NCI-H2081 treated with DMSO at 0.1 percent for 48 hours (cell line): ENCODE measurements at places on chromosomes 13 and 19.

- DNase-seq = no peak
Observed at GRCh38 chr13:114260814-114261213, 20.6 kb upstream of the UPF3A start.

DNA sequence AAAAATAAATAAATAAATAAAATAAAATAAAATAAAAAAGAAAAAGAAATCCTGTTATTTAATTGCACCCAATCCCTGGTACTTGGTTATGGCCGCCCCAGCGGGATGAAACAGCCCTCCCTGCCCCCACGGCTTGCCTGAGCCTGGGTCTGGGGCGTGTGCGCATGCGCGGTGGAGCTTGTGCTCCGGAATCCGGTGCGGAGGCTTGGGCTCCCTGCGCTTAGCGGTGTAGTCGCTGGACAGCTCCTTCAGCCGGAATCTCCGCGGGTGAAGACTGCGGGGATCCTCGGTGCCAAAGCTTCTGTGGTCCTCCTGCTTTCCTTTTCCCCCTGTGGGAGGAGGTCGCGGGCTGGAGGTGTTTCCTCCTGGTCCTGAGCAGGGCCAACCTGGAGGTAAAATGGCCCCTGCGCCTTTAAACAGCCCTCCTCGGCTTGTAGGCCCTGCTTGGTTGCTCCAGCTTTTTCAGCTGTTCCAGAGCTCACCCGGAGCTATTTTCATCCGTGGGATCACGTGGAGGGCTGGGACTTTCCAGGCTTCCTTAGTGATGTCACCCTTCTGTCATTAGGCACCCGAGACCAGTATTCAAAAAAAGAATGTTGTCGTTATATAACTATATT lies at the start of gene PLA2G4C:
Gene PLA2G4C (minus strand): TSS at position 468 of the 617 bp plus-strand sequence. CDS start 4,288 bp downstream, outside the sequence.
- peak; percentile 4 for DNase-seq

GRCh38 chr19:40923934-40924391 lies 41.9 kb upstream of the CYP2A7 start:
- no peak for DNase-seq

DNA sequence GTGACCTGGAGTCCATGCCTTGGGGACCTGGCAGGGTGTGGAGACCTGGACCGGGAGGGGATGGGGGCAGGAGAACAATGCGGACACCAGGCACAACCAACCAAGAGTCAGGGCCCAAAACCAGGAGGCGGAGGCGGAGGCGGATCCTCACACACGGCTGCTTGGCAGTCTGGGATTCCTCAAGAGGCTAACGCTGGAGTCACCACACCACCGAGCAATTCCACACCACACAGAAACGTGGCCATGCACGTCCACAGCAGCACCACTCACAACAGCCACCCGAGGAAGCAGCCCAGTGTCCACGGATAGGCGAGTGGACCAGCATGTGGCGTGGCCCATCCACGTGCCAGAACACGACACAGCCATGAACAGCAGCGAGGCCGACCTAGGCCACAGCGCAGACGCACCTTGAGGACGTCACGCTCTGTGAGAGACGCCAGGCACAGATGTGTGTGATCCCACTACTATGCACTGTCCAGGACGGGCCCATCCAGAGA lies 17.7 kb downstream of the SBNO2 start:
- no peak for DNase-seq

- no peak for DNase-seq
Observed at GRCh38 chr19:33426621-33427361, 53.3 kb downstream of the CEBPG start.

- no peak for DNase-seq
Observed at GRCh38 chr13:40403509-40404241, 262.8 kb downstream of the FOXO1 start.

DNA sequence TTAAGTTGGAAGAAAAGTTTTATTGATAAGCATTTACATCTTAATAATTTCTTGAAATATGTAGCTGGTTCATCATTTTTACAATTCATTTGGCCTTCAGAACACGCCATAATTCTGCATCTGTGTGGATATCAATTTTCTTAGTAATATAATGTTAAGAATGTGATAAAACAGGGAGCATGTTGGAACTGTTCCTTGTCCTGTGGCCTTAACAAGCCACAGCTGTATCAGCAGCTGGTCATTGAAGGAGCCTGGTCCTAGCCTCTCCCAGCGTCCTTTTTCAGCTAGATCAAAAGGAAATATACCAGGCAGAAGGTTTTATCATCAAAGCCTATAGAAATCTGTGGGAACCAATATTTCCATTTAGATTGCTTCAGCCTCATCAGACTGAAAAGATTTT lies 421.8 kb downstream of the SPRY2 start:
- no peak for DNase-seq

DNA sequence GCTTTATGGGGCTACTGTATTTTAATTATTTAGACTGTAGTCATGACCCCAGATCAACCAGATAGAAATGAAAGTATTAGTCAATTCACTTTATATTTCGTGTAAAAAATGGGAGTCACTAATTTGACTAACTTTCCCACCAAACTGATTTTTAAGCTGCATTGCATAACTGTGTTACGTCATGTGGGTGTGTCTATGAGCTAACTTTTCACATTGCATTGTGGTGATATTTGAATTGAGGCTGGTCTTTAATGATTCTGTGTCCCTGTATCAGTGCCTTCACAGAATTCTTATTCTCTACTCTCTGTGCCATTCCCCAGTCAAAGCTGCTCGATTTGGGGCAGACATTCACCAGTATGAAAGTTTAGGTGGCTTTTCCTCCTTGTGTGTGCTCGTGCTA lies 172.7 kb upstream of the MAB21L1 start:
- no peak for DNase-seq

- no peak for DNase-seq
Observed at GRCh38 chr13:60647547-60647946, 250.5 kb downstream of the TDRD3 start.

DNA sequence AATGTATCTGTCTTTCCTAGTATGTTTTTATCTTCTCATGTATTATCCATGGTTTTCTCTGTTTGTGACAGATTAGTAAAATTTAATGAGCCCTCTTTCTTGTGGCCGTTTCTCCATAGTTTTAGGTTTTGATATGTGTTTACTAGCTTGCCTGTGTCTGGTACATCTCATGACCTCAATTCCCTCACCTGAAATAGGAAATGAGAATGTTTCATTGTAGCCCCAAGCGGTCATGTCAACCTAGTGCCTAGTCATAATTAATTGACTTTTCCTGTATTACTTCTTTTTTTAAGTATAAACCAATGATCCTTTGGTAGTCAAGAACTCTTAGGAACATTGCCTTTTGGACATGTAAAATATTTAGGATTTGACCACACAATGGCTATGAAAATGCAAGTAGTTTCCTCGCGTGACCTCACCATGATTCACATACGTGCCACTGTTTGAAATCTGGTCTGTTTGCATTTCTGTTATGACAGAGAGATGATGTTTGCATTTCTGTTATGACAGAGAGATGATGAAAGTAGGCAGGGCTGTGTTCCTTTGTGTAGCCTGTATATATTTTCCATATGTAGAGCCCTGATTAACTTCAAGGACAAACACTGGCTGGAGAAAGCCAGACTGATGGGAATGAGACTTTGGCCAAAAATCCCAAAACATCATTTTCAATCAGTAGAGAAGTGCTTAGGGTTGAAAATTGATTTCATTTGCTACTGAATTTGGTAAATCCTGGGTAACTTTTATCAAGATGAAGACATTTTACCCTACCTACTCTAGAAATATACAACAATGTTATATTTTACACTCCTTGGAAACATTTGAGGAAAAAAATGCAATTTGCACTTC lies 104.8 kb downstream of the TNFRSF19 start:
- no peak for DNase-seq
